Smooth muscle cell of the brain vasculature (primary cell): ENCODE measurements at places on chromosomes 3 and 15.

- DNase-seq: no peak
Observed at GRCh38 chr3:38614651-38615352, 34.7 kb downstream of the SCN5A start.

GRCh38 chr3:184694716-184695115, 17.1 kb downstream of the MAGEF1 start:
- DNase-seq: no peak

DNA sequence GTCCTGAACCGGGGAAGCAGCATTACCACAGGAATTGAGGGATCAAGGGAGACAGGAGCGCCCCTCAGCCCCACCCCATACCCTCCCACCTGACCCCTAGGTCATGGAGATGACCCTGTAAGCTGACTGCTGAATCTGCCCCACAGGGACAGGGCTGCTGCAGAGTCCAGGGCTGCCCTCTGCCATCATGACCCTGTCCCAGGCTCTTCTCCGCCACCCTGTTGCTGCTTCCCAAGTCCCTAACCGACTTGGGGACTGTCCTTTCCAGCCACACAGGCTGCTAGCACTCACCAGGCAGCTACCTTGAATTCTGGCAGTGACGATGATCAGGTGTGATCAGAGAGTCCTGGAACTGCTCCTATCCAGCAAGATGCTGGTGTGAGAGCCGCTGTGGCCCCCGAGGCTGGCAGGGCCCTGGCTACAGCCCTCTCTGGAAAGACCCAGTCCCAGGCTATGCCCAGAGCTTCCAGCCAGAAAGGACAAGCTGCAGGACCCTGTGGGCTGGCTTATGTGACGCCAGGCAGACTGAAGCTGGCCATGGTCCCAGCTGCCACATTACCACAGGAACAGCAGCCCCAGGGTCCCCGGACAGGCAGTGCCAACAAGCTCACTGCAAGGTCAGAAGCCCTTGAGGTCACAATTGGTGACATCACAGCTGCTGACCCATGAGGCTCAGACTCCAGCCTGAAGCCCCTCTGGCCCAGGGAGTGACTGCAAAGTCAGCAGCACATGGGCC, at the start of gene C3orf22:
TSS of gene C3orf22 (minus strand) at position 597 of the 736 bp plus-strand sequence. CDS start 5,542 bp downstream, outside the sequence.
- no peak for DNase-seq

DNA sequence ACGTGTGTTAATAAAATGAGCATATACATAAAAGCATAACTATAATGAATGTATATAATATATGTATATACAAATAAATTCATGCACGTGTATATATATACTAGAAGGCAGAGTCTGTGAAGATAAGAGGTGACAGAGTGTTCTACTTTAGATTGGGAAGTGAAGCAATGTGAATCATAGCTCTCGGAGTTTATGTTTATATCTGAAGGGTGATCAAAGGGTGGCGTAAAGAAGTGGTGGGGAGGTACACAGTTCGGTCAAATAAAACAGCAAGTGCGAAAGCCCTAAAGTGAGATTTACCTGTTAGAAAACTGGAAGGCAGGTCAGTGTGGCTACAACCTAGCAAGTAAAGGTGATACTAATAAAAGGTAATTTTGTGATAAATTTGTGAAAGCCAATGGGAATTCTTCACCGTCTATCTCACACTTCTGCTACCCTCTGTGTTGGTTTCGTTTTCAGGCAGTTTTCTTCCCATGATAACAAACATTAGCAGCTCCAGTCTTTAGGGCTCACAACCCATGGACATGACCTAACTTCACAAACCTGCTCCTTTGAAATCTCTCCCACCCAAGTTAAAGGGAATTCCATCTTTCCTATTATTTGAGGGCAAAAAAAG, 46.7 kb upstream of the BCHE start:
- DNase-seq: no peak

DNA sequence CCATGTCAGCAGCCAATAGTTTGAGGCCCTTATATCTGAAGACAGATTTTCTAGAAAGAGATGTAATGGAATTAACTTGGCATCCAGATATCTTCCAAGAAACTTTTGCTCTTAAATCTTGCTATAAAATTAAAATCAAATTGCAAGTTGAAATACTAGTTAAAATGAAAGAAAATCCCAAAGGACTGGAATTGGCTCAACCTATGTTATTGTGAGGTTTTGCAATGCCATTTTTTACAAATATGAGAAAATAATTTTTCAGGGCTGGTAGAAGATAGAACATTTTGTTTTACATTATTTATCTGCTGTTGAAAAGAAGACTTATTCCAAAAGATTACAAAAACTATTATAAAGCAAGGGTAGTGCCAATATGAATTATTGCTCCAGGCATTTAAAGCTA, 92.2 kb upstream of the AGTR1 start:
- no peak for DNase-seq

- no peak for DNase-seq
Observed at GRCh38 chr3:154304116-154304786, 20.0 kb downstream of the DHX36 start.

- no peak for DNase-seq
Observed at GRCh38 chr15:91589360-91589759, 264.1 kb upstream of the SLCO3A1 start.

- no peak for DNase-seq
Observed at GRCh38 chr3:106466881-106467280, 598.1 kb upstream of the CBLB start.

GRCh38 chr3:105369500-105370371, 3.0 kb downstream of the ALCAM start:
- no peak for DNase-seq

DNA sequence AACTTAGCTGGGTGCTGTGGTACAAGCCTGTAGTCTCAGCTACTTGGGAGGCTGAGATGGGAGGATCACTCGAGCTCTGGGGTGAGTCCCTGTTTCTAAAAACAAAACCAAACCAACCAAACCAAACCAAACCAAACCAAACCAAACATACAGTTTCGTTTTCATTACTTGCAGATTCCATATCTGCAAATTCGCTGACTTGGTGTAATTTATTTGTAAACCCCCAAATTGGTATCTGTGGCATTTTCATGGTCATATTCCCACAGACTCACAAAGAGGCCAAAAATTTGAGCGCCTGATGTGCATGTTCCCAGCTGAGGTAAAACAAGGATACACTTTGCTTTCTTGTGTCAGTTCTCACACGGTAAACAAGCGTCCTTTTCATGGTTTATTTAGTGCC, 1138.3 kb downstream of the ROBO1 start:
- DNase-seq: no peak

DNA sequence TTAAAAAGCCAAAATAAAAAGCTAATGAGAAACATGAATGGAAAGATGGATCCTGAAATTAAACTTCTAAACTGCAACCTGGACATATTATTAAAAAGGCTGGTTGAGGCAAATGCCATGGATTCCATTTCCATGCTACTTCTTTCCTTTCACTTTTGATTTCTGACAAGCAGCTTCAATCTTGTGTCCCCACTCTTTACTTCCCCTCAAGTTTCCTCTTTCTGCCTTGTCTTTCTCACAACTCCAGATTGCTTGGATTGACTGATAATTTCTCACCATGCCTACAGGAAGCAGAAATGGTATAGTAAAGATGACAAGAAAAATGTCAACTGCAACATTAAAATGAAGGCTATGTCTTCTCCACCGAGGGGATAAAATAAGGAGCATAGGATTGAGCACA, 1136.7 kb downstream of the TUSC7 start:
- no peak for DNase-seq

GRCh38 chr15:73800662-73801345, 47.7 kb upstream of the INSYN1 start:
- peak; percentile 26 for DNase-seq

DNA sequence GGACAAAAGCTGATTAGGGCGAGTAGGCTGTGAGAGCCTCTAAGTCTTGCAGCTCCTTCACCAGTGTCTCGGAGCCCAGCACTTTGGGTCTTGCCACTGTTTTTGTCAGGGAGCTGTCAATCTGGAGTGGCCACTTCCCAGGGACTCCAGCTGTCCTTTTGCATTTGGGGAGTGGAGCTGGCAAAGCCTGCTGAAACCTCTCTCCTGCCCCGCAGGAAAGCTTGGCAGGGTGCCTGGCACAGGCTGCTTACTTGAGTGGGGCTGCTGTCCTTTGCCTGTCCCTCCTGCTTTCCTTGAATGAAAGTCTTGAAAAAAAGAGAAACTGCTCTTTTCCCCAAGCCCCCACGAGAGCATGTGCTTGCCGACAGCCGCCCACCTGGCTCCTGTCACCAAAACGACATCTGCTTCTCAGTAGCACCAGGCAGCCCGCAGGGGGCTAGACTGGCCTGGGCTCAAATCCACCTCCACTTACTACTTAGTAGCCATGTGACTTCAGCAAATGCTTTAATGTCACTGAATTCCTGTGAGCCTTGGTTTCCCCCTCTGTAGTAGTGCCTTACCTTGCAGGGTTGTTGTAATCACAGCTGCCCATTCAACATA, 13.7 kb downstream of the USP13 start:
- DNase-seq: no peak

- DNase-seq: no peak
Observed at GRCh38 chr3:124584552-124585391, 145.5 kb upstream of the UMPS start.

GRCh38 chr3:46440531-46441294, 24.0 kb downstream of the LTF start:
- no peak for DNase-seq

GRCh38 chr3:17643691-17644090, 98.7 kb downstream of the TBC1D5 start:
- DNase-seq: no peak

DNA sequence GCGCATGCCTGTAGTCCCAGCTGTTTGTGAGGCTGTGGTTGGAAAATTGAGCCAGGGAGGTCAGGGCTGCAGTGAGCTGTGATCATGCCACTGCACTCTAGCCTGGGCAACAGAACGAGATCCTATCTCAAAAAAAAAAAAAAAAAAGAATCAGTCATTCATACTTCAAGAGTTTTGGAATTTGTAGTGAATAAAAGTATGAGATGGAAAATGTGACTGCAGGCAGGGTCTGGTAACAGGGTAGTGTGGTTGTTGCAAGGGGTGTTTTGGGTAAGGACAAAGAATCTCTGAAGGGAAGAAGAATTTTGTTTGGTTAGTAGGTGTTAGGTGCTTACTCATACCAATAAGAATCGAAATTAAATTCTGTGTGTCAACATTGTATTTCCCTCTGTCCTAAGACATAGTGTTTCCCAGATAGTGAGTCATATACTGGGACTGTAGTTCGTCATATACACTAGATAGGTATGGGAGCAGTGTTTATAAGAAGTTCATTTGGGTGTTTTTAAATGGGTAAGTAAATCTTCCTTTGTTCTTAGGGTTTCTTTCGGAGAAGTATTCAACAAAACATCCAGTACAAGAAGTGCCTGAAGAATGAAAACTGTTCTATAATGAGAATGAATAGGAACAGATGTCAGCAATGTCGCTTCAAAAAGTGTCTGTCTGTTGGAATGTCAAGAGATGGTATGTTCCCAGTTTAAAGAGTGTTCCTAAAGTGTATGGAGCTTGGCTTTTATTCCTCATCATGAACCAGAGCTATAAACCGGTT, 14.2 kb downstream of the NR1D2 start:
- no peak for DNase-seq

DNA sequence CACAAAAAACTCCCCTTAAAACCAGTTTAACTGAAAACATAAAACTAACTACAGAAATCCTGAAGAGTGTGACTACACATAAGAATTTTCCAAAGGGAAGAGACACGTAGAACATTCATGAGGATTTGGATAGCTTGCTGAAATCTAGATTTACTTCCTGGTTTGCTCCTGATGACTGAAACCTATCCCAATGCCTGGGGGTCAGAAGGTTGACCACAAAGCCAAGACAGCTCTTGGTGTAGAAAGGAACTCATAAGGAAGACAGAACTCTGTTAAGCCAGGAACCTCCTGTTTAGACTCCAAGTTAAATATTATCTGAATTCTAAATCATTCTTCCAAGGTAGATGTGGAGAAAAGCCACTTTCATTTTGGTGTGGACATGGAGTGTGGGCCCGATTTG, 92.8 kb downstream of the TFG start:
- no peak for DNase-seq

DNA sequence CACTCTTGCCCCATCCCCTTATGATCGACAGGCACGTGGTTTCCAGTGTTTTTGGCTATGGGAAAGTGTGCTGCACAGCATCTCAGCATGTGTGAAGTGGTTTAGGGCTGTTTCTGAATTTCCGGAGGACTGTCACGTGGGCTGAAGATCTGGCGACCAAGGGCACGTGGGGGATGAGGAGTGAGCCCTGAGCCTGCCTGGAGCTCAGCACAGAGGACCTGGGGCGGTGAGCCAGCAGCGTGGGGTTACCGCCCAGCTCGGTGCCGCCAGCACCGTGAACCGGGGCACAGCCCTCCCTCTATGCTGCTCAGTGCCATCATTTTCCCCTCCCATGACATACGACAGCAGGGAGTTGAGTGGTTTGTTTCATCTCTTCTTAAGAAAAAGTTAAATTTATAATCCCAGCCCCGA, 150.2 kb downstream of the DNAJB8 start:
- no peak for DNase-seq

DNA sequence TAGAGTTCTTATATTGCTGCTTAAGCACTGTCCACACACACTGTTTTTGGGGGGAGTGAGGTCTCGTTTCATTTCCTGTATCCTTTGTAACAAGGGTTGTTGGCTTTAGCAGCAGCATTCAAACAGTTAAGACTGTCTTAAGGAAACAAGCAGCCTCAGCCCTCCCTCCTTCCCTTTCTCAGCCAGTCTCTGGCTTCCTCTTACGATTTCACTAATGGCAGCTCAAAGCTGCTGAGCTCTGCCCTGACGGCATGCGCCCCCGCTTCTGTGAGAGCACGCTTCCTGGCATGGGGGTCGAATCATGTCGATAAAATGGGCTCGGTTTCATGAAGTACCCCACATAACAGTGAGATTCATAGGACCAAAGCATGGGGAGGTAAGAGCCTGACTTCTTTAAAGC, 105.0 kb downstream of the KLHL25 start:
- no peak for DNase-seq

DNA sequence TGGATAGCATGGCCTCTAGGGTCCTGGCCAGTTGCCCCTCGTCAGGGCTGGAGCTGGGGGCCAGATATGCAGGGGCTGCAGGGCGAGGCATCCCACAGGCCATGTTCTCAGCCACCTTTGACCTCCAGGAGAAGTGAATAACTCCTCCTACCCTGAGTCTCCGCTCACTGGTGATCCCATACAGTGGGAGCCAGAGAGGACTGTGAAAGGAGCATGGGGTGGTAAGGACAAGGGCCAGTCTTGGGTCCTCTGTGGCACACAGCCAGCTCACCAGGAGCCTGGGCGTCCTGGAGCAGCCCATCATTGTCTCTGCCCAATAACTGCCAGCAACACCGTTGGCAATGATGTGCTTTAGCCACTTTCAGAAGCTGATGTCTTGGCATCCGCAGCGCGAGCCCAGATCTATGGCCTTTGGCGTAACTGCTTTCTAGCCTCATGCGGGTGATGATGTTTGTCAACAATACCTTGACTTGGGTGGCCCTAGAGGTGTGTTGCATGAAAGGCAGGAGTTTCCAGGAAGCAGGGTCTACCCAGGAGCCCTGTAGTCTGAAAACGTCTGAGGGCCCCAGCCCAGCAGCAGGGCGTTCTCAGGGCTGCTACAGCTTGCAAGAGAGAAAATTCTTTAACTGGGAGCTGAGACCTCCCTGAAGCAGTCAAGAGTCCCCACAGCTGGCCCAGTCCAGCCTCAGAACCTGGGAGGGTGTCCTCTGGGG, 61.1 kb upstream of the IQSEC1 start:
- no peak for DNase-seq
